ENCODE measurements at places on chromosomes 6 and 20.

DNA sequence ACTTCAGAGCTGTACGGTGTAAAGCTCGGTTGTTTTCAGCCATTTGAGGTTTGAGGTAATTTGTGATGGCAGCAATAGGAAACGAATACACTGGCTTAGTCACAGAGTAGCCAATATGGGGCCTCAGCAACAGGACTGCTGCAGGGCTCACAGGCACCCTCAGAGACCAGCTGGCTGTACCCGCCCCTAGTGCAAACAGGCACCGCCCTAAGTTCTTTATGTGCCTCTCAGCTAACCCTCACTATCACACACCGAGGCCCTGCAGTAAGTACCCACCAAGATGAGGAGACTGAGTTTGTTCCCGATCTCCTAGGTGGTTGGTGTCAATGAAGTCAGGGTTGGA is 11.2 kb upstream of the SERPINB9 start:
- no peak for DNase-seq

DNA sequence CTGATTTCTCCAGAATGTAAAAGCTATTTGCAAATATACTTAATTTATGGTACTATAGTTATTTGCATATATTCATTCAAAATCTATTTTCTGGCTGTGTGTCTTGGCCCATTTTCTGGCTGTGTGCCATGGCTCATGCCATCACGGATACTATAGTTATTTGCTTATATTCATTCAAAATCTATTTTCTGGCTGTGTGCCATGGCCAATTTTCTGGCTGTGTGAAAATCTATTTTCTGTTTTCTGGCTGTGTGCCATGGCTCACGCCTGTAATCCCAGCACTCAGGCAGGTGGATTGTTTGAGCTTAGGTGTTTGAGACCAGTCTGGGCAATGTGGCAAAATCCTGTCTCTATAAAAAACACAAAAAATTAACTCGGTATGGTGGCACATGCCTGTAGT is 28.9 kb upstream of the RIPK1 start:
- DNase-seq = no peak

GRCh38 chr20:50189681-50190250 is 864 bp upstream of the CEBPB start:
- DNase-seq = peak; percentile 48

DNA sequence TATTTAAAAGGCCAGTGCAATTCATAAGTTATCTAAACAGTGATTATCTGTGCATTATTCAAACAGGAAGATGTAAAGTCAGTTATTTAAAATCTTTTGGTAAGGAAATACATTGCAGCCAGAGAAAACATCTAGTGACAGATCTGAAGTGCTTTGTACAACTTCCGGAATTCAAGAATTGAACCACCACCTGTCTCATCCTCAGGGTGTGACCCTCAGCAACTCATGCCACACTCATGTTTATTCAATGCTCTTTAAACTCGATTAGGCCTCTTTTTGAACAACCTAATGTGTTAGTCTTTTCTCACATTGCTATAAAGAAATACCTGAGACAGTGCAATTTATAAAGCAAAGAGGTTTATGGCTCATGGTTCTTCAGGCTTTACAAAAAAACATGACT is 62.6 kb upstream of the GGTLC1 start:
- DNase-seq = peak; percentile 5

GRCh38 chr20:45998337-45998736 is 10.4 kb upstream of the MMP9 start:
- no peak for DNase-seq

DNA sequence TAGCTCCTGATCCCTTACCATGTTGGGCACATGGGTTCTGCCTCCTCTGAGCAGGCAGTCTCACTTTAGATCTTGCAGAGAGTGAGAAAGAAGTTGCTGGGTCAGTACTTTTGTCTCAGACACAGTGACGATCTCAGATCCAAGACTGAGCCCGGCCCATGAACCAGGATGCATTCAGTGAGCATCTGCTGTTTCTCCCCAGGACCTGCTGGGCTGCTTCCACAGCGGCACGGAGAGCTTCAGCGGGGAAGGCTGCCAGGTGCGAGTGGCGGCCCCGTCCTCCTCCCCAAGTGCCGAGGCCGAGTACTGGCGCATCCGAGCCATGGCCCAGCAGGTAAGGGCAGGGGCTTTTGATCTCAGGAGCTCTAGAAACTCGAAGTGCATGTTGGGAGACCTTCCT is 53.9 kb upstream of the SMIM28 start:
- no peak for DNase-seq

GRCh38 chr6:134146268-134147033 is 94.0 kb upstream of the SLC2A12 start:
- no peak for DNase-seq

GRCh38 chr20:3461911-3462677 is 8.7 kb upstream of the ATRN start:
- no peak for DNase-seq

DNA sequence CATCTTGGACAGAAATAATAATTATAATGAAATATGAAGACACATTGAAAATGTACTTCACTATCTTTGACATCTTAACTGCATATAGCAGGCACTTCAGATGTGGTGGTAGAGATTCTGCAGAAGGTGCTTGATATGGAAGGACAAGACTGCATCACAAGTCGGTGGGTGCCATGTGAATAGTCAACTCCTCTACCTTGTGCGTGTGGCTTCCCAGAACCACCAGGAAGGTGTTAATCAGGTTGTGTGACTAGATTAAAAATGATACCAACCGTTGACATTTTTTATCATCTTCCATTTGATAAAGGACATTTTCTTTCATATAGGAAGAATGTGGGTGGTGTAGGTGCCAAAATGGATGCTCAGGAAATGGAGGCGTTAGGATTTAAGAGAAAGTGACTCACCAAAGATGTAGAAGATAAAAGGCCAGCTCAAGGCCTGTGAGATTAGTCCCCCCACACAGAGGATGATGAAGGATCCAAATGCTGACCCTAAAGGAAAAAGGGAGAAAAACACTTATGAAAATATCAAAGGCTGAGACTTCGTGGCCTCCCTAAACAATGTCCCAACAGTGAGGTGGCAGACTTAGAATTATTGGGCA is 12.3 kb downstream of the SLC17A2 start:
- DNase-seq = no peak
